ENCODE measurements at places on chromosomes 3 and 15. TPM values are rescaled to one million over a fixed set of nuclear protein-coding genes. Genes with fewer than 3 reads are reported as not detected.

The PLA1A gene
- total RNA-seq = 0.14 TPM

The TIPIN gene
- 6.8 TPM for total RNA-seq

The ZDHHC19 gene
- total RNA-seq = not detected

The CCDC32 gene
- total RNA-seq = 19.7 TPM

The ESYT3 gene
- 0.87 TPM for total RNA-seq

The TEX264 gene
- 55.3 TPM for total RNA-seq

The ALPK3 gene
- total RNA-seq = 24.7 TPM

The TICRR gene
- 13.1 TPM for total RNA-seq

DNA sequence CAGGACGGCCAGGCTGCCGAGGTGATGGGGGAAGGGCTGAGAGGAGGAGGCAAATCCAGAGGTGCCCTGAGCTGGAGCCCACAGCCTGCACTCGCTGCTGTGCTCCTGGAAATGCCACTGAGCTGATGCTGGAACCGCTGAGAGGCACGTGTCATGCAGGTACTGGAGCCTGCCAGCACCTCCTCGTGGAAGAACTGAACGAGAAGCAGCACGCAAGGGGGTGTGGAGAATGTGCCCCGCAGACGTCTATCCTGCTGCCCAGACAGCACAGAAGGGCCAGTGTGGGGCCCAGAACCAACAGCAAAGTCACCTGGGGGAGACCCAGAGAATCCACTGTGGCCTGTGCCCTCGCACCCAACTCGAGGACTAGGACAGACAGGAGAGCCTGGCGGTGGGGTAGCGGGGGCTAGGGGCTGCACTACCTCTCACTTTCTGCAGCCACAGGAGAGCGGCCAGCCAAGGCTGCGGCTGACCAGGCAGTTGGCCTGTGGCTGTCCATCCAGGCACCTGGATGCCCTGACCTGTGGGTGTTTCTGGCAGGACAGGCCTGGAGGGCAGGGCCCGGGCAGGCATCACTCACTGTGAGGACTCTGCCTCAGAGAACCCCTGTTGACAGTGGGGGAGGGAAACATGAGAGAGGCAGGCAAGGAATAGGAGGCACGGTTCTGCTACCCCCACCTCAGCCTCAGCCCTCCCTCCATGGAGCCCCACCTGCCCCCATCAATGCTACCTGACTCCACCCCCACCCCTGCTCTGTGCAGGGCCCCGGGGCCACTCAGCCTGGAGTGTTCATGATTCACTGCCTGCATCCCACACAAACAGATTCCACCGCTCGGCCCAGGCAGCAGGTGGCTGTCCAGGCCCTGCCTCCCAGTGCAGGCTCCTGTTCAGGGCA is 213.1 kb downstream of the TBC1D2B start:
- no peak for DNase-seq

GRCh38 chr15:92634060-92634459 is 21.5 kb downstream of the FAM174B start:
- no peak for DNase-seq

GRCh38 chr15:63874616-63875015 is 40.9 kb upstream of the HERC1 start:
- no peak for DNase-seq

GRCh38 chr3:108218811-108219210 is 3.4 kb downstream of the IFT57 start:
- no peak for DNase-seq

DNA sequence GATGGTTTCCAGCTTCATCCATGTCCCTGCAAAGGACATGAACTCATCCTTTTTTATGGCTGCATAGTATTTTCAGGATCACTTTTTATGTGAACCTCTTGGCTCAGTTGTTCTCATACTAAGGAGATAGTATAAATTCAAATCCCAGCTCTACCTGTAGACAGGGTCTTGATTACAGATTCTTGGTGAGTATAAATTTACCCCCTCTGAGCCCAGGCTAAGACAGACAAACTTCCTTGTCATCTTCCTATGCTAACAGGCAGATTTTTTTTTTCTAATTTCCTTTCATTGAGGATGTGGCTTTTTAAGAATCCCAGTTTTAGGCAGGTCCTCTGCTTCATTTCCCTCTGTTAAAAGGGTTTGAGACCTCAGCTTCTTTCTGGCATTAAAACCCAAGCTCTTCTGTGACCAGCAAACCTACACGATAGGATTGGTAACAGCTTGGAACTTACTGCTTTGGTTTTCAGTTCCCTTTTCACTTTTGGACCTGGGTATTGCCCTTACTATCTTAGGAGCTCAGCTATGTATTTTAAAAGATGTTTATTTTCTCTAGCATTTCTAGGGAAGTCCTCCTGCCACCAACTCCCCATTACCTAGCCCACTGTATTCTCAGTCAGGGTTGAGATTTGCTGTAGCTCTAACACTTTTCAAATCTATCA is 72.5 kb downstream of the VPS8 start:
- DNase-seq = no peak

- no peak for DNase-seq
These were observed 981.9 kb downstream of the FHIT start for GRCh38 chr3:60269377-60269776.

DNA sequence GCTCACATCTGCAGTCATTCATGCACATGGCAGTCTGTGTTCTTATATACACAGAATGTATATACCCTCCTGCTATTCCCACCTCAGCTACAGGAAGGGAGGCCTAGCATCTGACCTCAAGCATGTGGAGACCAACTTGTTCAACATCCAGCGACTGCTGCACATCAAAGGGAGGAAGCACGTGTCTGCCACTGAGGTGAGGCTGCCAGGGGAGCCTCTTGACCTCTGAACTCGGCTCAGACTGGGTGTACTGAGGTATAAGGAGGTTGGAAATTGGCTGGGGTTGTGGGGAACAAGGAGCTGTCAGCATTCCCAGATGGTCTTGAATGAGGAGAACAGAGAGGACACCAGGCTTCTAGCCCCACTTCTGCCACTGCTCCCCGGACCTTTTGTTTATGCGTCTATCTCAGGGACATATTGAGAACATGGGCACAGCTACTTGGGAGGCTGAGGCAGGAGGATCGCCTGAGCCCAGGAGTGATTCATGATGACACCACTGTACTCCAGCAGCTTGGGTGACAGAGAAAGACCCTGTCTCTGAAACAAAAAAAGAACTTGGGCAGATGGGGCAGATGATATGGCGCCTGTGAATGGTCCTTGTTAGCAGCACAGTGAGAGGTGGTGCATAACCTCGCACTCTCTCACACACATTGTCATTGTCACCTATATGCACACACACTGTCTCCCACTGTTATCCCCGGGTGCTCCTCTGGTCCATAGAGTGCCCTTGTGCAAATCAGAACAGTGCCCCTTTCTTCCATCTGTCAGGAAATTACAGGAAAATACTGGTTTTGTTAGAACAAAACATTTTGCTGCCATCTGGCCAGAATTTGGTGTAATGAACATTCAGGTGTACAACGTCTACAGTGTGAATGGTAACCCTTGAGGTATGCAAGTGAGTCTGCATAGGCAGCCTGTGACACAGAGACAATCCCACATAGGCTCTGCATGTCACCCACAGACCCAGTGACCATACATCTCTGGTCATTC is 5.4 kb downstream of the VILL start:
- DNase-seq = no peak

DNA sequence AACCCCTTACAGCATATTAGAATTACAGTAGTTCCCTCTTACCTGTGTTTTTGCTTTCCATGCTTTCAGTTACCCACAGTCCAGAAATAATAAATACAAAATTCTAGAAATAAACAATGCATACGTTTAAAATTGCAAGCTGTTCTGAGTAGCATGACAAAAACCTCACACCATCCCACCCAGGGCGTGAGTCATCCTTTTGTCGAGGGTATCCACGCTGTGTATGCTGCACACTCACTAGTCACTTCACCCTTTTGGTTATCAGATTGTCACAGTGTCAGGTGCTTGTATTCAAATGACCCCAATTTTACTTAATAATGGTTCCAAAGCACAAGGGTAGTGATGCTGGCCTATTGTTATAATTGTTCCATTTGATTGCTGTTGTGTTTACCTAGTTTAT is 72.5 kb upstream of the P3H2 start:
- DNase-seq = no peak

DNA sequence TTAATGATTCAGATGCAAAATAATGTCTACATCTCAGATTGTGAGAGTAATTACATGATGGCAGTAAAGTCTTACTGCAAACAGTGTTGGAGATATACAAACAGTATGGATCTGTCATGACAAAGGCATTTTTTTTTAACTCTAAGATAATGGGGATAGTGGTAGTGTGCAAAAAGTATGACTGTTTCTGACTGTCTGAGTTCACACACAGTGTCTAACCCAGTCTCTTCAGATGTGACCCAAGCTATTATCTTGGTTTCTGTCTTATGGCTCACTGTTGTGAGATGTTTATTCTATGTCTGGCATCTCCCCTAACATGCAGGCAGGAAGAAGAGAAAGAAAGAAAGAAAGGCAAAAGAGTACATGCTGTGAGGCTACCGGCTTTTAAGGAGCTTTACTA is 17.0 kb downstream of the RPL39L start:
- no peak for DNase-seq

DNA sequence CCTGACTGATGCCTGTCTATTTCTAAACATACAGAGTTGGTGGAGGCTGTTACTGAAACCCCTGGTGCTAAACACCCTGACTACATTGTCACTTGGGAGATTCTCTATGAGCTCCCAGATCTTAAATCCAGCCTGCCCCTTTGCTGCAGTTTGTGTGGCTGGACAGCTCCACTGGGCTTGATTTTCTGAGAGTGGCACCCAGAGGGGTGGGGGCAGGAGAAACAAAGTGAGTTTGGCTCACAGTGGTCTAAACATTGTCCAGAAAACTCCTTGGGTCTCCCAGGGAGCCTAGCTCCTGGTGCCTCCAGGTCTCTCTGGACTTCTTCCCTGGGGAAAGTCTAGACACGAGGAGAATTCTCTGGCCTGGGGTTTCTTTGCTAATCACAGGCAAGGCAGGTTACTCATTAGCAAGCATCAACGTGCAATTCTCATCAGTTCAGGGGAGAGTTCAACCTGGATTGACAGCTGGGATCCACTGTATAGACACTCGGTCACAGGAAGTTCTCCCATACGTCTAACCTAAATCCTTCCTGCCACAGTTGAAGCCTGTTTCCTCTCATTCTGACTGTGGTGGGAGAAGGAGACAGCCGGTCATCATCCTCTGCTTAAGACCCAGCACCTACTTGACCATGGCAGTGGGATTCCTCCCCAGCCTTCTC is 7.1 kb upstream of the DLL4 start:
- no peak for DNase-seq

GRCh38 chr3:194031867-194032635 is 103.9 kb upstream of the HES1 start:
- no peak for DNase-seq

GRCh38 chr15:95401587-95401986 is 928.9 kb upstream of the NR2F2 start:
- no peak for DNase-seq

DNA sequence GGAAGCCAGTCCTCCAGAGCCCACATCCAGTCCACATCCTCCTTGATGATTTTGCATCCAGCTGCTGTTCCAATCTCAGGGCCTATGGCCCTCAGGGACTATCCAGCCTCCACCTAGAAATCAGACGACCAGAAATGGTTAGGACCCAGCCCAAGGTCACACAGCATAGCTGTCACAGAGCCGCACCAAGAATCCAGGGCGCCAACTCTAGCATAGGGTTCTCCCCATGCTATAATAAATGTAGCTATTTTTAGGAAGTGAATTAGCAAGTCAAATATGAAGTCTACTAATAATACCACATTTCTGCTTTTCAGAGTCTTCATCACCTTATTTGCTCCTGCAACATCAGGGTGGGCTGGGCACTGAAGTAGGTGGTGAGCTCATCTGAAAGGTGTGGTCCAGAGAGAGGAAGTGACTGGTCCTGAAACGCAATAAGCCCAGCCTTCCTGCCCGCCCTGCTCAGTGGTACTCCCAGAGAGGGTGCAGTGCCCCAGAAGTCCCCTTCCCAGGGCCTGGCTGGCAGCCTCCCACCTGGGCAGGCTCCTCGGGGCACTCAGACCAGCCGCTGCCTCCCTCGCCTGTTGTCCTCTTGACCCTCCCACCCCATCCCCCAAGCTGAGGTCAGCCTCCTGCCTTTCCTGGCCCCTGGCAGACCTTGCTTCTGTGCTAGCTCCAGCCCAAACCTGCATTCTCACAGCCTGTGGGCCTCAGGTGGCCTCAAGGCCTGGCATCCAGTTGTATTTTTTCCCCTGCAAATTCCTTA is 17.6 kb upstream of the CYP11A1 start:
- DNase-seq = no peak

DNA sequence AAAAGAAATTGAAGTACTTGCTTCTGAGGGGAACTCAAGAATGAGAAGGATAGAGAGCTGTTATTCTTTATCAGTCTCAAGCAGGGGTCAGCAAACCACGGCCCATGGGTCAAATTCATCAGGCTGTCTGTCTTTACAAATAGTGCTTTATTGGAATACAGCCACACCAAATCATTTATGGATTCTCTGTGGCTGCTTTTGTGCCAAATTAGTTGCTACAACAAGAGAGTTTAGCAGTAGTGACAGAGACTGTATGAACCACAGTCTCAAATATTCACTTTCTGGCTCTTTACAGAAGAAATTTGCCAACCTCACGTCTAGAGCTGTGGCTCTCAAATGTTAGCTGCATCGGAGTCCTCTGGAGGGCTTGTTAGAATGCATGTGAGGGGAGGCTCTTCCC is 258.0 kb upstream of the RARB start:
- DNase-seq = no peak

- no peak for DNase-seq
These were observed 81.0 kb upstream of the ZPLD1 start for GRCh38 chr3:102353805-102354204.

DNA sequence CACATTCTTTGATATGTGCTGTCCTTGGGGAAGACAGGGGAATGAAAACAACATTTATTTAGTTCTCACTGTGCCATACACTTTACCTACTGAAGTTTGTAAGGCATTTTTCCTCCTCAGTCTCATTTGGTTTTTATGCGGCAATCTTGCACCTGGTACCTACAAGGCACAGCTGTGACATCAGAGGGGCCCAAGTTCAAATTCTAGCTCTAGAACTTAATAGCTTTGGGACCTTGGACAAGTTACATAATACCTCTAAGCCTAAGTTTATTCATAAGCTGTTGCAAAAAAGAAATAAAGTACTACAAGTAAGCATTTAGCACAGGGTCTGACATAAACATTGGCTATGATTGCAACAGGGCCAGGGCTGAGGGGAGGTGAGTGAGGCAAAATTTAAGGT is 5.6 kb upstream of the FAM81A start:
- no peak for DNase-seq

DNA sequence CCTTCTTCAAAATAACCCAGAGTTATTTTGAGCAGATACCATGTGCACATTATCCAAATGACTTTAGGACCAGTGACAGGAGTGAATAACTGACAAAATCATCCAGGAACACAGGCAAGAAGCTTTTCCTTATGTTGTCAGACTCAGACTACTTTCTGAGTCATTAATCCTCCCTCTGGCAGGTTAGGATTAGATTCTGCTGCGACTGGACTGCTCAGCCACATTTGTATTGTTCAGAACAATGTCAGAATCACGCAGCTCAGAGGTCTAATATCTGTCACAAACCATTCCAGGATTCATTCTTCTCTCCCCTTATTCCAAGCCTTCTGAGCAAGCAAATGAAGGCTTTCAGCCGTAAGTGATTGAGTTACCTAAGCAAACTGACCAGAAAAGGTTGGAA is 34.8 kb upstream of the FAM174B start:
- DNase-seq = no peak
